Central memory CD8-positive, alpha-beta T cell (primary cell): ENCODE measurements at places on chromosomes 2 and 18.

DNA sequence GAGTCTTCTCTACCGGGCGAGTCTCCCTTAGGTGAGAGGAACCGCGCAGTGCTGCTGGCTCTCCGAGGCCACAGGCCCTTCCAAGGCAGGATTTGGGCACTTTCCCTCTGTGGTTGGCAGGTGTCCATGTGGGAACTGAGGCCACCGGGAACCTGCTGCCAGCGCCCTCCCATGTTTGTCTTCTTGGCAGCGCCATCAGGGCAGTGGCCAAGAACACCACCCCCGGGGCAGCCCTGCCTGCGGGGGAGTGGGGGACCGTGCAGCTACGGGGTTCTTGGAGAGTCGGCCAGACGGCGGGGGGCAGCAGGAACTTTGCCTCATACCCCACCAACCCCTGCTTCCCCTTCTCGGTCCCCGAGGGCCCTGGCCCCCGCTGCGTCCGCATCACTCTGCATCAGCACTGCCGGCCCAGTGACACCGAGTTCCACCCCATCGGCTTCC is 10.0 kb downstream of the CAPN10 start:
- no peak overlapping the region for H3K4me3 ChIP-seq
- DNase-seq = no peak
- no peak overlapping the region for H3K27ac ChIP-seq
- peaks cover 9% of the 10 kb centered on the region for H3K36me3 ChIP-seq
- H3K27me3 ChIP-seq = no peaks in the 10 kb centered on the region

GRCh38 chr2:112924821-112925220 is 13.9 kb downstream of the IL37 start:
- peaks cover 2% of the 10 kb centered on the region for H3K36me3 ChIP-seq
- no peak overlapping the region for H3K4me3 ChIP-seq
- no peaks in the 10 kb centered on the region for H3K27me3 ChIP-seq
- no peak overlapping the region for H3K27ac ChIP-seq
- no peak for DNase-seq

- H3K27ac ChIP-seq = no peak overlapping the region
- H3K4me3 ChIP-seq = no peak overlapping the region
- no peak for DNase-seq
- H3K27me3 ChIP-seq = no peaks in the 10 kb centered on the region
These were observed 68.5 kb downstream of the AGPS start for GRCh38 chr2:177460973-177461585.

GRCh38 chr2:20190170-20190569 is 34.8 kb downstream of the SDC1 start:
- H3K36me3 ChIP-seq = no peaks in the 10 kb centered on the region
- H3K4me3 ChIP-seq = no peak overlapping the region
- H3K27me3 ChIP-seq = peaks cover 24% of the 10 kb centered on the region
- no peaks in the 10 kb centered on the region for H3K4me1 ChIP-seq
- H3K27ac ChIP-seq = no peak overlapping the region
- no peak for DNase-seq

GRCh38 chr2:143909577-143910353 is 610.2 kb downstream of the ZEB2 start:
- H3K27me3 ChIP-seq = no peaks in the 10 kb centered on the region
- no peak for DNase-seq
- H3K4me3 ChIP-seq = no peak overlapping the region

GRCh38 chr2:24920809-24921441 is 888 bp upstream of the ADCY3 start:
- DNase-seq = no peak
- H3K4me1 ChIP-seq = peaks cover 35% of the 10 kb centered on the region
- no peaks in the 10 kb centered on the region for H3K27me3 ChIP-seq
- peak overlapping the region; percentile 68 for H3K27ac ChIP-seq

- peak overlapping the region; percentile 96 for H3K4me3 ChIP-seq
- H3K27ac ChIP-seq = peak overlapping the region; percentile 97
- H3K36me3 ChIP-seq = peaks cover 54% of the 10 kb centered on the region
- H3K27me3 ChIP-seq = no peaks in the 10 kb centered on the region
- peaks cover 76% of the 10 kb centered on the region for H3K4me1 ChIP-seq
- DNase-seq = no peak
These were observed 682 bp downstream of the DUSP2 start for GRCh38 chr2:96144481-96145035.

DNA sequence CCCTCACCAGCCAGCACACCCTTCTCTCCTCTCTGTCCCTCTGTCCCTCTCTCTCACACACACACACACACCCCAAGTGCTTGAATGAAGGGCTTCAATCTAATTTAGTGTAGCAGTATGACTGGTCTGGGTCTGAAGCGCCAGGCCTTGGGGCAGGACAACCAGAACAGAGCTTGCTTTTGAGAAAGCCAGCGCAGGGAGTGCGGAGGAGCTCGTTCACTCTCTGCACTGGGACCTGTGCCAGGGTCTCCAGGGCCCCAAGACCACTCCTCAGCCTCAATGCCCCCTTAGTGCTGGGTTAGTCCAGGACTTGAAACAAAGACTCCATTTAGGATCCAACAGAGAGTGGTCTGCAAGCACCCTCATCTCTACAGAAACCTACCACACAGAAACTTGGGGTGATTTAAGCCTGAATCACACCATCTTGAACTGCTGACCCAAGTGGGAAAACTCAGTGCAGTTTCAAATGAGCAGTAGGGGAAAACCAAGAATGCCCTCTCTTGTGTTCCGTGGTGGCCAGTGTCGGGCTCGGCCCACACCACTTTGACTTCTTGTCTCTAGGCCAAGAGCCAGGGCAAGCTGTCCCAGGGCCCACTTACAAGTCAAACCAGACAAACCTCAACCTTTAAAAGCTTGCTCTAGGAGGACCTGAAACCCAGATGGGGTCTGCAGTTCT is 66.6 kb upstream of the WIPF1 start:
- no peak overlapping the region for H3K4me3 ChIP-seq
- H3K27me3 ChIP-seq = no peaks in the 10 kb centered on the region
- no peak overlapping the region for H3K27ac ChIP-seq
- DNase-seq = no peak

DNA sequence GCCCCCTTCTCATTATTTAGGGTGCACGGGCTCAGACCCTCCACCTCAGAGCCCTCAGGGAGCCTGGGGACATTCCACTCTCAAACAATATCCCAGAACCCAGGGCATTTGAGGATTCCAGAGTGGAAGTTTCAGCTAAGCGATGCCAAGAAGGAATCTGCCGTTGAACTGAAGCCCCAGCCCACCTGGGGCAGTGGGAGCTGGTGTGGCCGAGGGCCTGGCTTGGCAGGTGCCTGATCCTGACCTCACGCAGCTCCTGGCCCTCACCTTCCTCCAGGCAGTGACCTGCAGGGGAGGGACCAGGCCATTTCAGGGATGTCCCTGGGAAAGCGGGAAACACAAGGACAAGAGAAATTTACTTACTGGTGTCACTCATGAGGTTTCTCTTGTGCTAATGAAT is 58.2 kb downstream of the ACKR3 start:
- no peak for DNase-seq
- H3K36me3 ChIP-seq = no peaks in the 10 kb centered on the region
- H3K4me1 ChIP-seq = peaks cover 5% of the 10 kb centered on the region
- no peak overlapping the region for H3K27ac ChIP-seq
- H3K4me3 ChIP-seq = no peak overlapping the region

- H3K27me3 ChIP-seq = no peaks in the 10 kb centered on the region
- no peak overlapping the region for H3K4me3 ChIP-seq
- DNase-seq = no peak
- no peaks in the 10 kb centered on the region for H3K4me1 ChIP-seq
- H3K36me3 ChIP-seq = no peaks in the 10 kb centered on the region
These were observed 92.0 kb downstream of the LRP1B start for GRCh38 chr2:142038826-142039225.

DNA sequence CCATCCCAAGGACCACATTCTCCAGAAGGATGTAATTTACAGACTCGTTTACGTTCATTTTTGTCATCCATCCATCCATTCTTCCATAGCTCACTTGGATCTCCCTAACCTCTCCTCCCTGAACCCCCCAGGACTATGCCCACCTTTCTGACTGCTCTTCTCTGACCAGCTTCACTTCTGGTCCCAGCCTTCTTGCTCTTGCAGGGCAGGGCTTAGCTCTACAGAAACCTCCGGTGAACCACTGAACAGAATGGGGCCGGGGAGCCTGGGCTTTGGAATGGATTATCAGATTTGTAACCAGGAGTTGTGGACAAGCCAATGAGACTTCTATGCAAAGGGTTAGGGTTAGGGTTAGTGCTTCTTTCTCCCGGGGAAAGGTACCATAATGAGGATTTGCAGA is 95.0 kb downstream of the TGFA start:
- no peak for DNase-seq
- H3K4me1 ChIP-seq = no peaks in the 10 kb centered on the region
- no peak overlapping the region for H3K27ac ChIP-seq
- no peaks in the 10 kb centered on the region for H3K27me3 ChIP-seq
- no peak overlapping the region for H3K4me3 ChIP-seq
